NCI-H1417 treated with DMSO at 0.1 percent for 48 hours (cell line): ENCODE measurements at places on chromosomes 2 and 18.

DNA sequence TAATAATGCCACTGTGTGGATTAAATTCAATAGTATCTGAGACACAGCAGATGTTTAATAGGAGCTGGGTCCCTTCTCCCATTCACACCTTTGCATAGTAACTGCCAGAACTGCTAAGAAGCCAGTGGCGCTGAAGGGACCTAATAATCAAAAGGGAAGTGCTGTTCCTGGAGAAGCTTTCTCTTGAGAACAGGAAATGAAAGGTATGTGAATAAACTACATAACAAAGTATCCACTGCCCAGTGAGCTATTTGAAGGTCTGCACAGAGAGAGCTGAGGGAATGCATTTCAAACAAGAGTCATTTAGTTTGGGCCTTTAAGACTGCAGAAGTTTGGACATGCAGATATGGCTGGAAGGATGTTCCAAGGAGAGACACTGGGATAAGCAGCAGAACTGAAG lies 56.1 kb upstream of the KIDINS220 start:
- DNase-seq = no peak

- DNase-seq = no peak
Measured at GRCh38 chr2:71720283-71720560, 266.9 kb downstream of the DYSF start.

DNA sequence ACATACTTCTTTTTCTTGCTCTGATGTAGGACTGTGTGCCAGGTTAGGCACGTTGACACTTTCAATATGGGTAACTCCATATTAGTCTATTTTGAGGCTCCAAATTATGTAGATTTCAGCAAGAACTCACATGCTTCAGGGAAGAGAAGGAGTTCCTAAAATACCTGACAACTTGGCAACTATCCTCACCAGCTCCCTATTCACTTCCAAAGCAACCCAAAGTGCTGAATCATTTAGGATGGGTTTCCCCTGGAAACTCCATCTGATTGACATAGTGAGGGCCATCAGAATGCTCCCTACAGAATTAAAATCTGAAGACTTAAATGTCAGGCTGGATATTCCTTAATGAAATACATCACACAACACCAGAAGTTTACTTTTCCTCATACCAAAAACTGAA lies 32.5 kb upstream of the NFU1 start:
- no peak for DNase-seq

DNA sequence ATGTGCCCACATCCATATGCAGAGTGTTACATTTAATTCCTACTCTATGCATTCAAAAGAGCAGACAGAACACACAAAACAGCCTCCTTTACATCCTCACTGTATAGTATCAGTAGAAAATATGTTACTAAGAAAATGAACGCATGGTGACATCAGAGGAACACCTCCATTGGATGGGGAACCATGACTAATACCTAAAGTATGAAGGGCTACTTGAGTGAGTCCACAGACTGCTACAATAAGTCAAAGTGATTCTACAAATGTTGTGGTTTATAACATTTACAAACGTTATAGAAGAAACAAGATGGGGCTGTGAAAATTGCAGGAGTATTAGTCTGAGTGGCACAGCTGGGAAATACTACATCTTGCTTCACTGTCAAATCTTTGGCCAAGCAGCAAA lies 1830.9 kb upstream of the PIK3C3 start:
- DNase-seq = no peak

DNA sequence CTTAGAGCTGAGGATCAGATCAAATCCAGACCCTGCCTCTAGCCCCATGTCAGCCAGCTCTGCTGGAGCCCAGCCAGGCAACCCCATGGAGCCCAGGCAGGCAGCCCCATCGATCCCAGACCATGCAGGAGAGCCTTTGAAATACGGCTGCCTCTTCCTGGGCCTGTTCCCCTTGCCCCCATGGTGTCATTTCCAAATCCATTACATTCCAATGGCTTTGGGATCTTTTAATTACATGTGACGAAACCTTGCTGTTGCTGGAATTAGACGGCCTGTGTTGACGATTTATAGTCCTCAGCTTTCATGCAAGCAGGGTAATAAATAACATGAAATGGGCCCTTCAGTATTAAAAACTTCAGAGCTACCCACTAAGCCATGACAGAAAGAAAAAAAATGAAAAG lies 75.8 kb upstream of the SLC14A2 start:
- DNase-seq = no peak

GRCh38 chr2:223797811-223798721 lies 39.3 kb downstream of the AP1S3 start:
- DNase-seq = no peak

DNA sequence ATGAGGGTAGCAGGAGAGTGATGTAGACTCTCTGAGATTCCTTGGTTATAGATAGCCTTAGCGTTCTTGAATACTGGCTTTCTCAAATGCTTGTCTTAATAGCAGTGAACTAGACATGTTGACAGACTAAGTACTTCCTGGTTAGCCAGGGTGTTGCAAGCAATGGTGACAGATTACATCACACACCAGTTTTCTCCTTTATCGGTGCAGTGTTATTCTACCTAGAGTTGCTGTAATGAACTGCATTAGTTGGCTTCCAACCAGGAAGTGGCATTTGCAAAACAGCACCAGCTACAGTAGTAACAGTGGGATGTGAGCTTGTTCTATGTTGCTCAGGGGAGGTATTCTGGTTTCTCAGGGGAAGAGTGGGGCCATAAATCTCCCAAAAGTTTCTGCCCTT lies 582.2 kb upstream of the DDX18 start:
- DNase-seq = no peak

DNA sequence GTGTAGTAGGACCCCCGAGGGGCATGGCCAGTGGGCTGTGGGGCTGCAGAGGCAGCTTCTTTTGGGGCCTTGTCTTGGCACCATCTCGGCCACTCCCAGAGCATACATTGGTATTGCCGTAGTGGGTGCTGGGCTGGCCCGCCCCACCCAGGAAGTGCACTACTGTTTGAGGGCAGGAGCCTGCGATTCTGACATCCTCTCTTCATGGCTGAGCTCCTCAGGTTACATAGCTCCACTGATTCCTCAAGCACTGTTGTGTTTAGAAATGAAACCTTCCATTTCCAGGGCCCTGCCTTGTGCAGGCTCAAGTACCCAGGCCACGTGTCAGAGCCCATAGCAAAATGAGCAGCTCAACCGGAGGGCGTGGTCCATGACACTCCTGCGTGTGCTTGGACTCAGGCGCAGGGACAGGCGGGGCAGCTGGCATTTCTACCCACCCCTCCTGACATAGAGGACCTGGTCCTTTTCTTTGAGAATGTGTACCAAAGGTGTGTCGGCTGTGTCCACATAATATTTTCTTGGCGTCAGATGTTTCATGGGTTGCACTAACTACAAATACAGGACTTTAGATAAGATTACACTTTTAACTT lies 67.9 kb downstream of the DGKD start:
- DNase-seq = no peak

DNA sequence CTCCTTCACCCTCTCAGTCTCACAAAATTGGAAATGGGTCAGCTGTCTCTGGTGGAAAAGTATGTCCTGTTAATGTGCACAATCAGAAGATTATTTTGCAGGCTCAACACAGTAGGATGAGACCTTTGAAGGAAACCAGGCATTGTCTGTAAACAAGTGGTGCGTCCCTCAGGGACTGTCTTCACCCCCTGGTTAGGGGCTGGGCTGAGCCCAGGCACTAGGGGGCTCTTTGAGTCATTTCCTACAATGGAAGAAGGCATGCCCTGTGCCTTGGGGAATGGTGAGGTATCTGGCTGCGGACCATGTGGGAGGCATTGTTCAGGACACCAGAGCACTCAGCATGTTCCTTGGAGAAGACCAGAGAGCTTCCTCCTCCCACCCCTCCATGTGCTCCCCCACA lies 26.8 kb downstream of the PKDCC start:
- no peak for DNase-seq

GRCh38 chr2:217193431-217194340 lies 333.8 kb upstream of the TNP1 start:
- no peak for DNase-seq

GRCh38 chr18:24274837-24275236 lies 122.8 kb downstream of the OSBPL1A start:
- no peak for DNase-seq

- no peak for DNase-seq
Measured at GRCh38 chr2:200077210-200077650, 121.8 kb downstream of the MAIP1 start.

- DNase-seq = no peak
Measured at GRCh38 chr2:46827274-46828134, 88.1 kb downstream of the MCFD2 start.

- no peak for DNase-seq
Measured at GRCh38 chr18:993560-993959, 88.9 kb downstream of the ADCYAP1 start.

- no peak for DNase-seq
Measured at GRCh38 chr2:43460611-43461365, 135.1 kb downstream of the THADA start.

DNA sequence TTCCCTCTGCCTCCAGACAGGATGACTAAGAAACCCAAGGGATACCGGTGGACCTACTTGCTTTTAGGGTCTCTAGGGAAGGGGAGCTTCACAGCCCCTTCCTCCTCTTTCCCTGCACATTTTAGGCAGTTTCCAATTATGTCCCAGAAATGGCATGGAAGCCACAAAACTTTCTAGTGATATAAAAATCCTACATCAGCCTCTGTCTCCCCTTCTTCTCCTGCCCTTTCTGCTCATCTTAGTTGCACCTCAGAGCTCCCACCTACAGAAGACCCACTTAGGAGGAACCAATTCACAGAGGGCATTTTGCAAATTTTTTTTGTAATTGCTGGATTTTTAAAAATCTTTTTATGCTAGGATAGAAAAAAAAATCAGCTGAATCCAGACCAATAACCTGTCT lies 263.1 kb downstream of the TNS1 start:
- DNase-seq = no peak

DNA sequence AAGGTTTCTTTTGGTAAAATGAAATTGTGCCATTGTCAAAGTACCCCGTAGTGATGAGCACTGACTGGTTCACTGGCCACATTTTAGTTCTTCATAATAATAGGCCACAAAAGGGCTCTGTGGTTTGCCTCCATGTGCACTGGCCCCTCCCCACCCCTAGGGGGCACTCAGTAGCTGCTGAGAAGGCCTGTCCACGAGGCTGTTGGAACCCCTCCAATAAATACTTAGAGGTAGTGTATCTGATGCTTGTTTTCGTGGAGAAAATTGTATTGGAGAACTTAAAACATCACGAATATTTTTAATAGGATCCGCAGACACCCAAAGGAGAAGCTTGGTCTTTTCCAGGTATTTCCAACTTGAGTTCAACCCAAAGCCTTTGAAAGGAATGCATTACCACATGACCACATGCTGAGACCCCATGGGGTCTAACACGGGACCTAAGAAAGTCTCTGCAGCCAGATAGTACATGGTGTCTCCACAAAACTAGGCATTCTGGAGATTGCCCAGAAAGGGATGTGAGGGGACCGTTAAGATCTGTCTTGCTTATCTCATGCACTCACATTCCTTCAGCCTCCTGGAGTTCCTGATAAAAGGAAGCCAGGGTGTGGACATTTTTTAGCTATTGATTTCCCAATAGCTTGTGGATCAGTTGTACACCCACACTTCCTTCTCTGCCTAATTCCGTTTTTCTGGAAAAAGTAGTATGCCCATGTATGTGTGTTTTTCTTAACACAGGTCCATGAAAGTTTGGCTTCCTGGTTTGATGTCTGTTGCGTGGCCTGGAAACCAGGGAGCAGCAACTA lies 28.5 kb upstream of the NOSTRIN start:
- no peak for DNase-seq

GRCh38 chr2:152738438-152738837 lies 20.0 kb downstream of the ARL6IP6 start:
- DNase-seq = no peak

GRCh38 chr18:26487437-26487836 lies 60.9 kb downstream of the KCTD1 start:
- no peak for DNase-seq
